ENCODE measurements at places on chromosomes 6 and 20.

DNA sequence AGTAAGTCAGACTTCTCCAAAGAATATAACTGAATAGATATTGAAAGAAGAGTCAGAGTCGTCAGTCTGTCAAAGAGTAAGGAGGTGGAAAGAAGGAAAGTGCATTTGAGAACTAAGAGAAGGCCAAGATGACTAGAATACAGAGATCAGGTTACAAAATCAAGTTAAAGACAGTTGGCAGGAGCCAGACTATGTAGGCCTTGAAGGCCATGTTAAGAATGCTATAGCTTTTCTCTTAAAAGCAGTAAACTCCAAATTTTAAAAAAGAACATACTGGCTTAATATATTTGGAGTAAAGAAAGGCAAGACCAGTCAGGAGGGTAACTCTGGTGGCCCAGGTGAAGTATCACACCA lies 68.8 kb downstream of the IBTK start:
- no peak for DNase-seq

DNA sequence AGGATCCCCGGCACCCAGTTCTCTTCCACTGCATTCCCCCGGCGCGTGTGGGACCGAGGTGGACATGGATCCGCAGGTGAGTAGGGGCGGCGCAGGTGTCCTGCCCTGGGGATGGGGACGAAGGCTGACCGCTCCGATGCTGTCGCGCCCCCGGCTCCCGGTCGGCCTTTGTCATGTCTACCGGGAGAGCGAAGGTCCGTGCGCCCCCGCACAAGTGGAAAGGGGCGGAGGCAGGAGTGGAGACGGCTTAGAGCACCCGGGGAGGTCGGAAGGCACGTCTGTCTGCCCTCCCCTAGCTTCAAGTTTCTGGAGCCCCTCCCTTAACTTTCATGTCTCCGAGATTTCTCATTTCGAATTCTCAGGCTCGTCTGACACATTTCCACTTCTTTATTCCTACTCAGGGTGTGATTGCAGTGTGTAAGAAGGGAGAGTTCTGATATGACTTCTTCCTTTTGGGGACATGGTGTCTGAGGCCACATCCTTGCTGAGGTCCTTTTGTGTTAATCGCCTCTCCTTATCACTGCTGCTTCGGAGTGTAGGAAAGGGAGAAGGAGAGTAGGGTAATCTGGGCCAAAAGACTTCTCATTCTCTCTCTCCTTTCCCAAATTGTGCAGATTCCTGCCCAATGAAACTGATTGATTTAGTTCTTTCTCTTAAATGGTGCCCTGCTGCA lies 435 bp downstream of the KIFC1 start:
- DNase-seq, result no peak

DNA sequence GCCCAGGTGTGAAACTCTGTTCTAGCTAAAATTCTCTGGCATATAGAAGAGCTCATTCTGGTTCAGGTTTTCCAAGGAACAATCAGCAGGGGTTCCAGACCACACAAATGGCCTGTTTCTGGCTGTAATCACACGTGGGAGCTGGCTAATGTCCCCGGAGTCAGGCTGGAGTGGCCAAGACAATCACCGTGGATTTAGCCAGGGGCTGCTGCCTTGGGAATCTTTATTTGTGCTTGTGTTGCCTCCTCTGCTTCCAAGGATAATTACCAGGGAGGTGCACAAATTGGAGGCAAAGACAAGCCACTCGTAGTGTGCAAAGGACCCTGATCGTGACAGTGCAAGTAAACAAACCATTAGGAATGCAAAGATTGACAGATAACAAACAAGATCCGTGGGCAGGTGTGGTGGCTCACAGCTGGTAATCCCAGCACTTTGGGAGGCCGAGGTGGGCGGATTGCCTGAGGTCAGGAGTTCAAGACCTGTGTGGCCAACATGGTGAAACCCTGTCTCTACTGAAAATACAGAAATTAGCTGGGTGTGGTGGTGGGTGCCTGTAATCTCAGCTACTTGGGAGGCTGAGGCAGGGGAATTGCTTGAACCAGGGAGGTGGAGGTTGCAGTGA lies 77.3 kb downstream of the KCNB1 start:
- no peak for DNase-seq

GRCh38 chr6:68533339-68533795 lies 101.7 kb upstream of the ADGRB3 start:
- no peak for DNase-seq

GRCh38 chr6:153145591-153145990 lies 14.5 kb upstream of the RGS17 start:
- DNase-seq, result no peak

- no peak for DNase-seq
Observed at GRCh38 chr20:8435285-8436035, 303.4 kb downstream of the PLCB1 start.
